Stimulated activated CD4-positive, alpha-beta T cell treated with anti-CD3 and anti-CD28 coated beads, TNF-alpha, amount 100 ng/mL, for 48 hours (primary cell): ENCODE measurements at places on chromosomes 1 and 21.

DNA sequence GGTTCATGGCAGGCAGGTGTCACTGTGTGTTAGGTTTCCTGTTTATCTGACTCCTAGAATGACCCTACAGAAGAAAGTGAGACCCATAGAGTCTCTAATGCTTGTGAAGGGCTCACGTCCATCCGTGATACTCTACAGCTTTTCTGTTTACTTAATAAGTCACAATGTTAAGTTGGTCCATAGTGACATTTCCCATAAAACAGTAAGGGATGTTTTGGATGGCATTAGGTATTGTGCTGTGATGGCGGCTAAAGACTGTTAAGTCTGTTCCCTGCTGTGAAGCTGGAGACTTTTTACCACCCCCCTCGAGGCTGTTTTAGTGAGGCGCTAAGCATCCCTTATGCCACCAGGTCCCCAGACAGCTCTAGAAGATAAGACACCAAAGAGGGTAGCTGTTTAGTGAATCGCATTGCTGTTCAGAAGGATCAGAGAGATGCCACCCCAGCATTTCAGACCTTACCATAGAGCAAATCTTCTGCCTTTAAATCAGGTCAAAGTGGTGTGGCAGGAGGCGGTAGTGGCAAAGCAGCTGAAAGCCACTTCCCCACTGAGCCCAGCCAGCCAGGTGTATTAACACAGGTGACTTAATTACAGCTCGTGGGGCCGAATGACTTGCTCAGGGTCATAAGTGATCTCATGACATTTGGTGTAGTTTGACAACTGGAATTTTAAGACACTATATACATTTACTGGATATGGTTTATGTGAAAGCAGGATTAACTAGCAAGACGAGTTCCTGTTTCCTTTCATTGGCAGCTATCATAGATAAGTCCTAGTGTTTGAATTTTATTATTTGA is 25.0 kb downstream of the SLC37A1 start:
- no peak for DNase-seq

- DNase-seq, result no peak
These were observed 43.4 kb downstream of the RALGPS2 start for GRCh38 chr1:178768423-178768822.

GRCh38 chr1:19480282-19480681 is 5.1 kb downstream of the CAPZB start:
- no peak for DNase-seq

DNA sequence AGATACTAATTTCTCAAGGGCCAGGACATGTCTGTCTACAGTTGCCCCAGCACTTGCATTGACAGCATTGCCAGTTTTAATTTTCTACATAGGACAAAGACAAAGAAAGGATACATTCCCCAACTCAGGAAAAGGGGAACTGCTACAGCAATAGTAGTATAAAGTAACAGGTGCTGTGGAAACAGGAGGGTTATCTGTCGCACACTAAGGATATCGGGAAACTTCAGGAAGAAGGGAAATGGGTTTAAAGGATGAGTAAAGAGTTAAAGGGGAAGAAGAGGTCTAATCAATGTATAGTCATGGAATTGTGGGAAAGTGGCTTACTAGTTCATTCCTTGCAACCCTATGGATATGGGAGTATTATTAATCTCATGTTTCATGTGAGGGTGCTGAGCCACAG is 16.2 kb downstream of the SYNC start:
- DNase-seq, result no peak

GRCh38 chr1:221637641-221638041 is 104.2 kb downstream of the DUSP10 start:
- no peak for DNase-seq

DNA sequence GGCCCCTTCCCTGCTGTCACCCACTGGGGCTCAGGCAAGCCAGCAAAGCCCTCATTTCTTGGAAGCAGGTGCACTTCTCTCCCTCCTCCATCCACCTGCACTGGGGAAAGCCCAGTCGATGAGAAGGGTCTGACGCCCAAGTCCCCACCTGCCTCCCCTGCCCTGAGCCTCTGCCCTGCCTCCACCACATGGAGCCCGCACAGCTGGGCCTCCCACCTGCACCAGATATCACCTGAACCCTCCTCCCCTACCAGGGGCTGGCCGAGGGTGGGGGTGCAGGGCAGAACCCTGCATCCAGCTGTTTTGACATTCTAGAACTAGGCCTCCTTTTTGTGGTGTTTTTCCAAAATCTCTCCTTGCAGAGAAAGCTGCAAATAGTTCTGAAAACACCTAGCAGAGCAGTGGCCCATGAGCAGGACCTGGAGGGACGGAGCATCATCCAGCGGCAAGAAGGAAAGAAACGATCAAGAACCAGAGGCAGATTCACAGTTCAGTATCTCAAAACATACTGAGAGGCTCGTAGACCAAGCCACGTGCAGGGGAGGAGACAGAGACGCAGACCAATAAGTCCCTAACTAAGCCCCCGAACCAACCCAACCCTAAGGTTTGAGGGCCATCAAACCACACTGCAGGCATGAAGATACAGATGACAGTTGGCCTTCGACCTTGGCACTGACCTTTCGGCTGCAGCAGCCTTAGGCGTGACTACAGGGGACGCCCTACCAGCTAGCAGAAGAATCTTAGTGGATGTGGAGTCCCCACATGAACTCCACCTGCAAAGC is 16.7 kb downstream of the CHD5 start:
- DNase-seq, result no peak

DNA sequence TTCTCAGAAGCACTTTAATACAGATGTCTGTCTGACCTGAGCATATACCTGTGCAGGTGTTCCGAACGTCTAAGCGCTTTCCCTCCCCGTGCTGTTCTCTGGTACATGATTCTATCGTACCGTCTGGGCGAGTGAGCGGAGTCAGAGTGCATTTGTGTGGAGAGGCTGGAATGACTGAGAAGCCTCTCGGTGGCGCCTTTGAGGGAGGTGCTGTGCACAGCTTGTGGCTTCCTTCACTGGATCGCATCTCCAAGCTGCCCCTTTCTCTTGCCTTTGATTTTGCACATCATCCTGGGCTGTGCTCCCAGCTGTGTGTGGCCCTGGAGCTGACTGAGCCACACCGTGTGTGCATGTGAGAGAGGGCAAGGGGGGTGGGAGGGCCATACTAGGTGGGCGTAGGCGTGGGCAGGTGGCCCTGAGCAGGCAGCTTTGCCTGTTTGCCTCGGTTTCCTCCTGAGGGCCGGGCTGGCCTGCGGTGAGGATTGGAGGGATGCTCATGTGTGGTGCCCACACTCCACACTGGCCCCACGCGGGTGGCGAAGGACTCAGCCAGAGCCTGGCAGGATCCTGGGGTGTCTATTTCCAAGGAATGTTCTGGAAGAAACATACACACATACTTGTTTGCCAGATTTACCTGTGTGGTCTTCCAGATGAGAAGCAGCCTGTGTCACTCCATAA is 105.3 kb downstream of the ADARB1 start:
- no peak for DNase-seq
